ENCODE measurements at places on chromosomes 1 and 21.

DNA sequence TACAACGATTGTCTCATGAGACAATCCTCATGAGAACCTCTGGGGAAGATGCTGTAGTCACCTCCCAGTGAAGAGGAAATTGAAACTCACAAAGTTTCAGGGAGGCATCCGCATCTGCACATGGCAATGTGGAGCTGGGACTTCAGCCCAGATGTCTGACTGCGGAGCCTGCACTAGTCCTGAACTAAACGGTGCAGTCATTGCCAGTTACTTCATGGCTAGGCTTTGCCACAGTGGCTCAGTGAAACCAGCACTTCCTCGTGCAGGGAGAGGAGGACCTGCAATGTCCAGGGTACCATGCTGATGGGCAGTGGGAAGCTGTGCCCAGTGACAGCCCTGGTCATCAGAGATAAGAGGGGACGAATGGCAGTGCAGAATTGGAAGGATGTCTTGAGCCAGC lies 40.7 kb upstream of the ETS2 start:
- no peak for DNase-seq

DNA sequence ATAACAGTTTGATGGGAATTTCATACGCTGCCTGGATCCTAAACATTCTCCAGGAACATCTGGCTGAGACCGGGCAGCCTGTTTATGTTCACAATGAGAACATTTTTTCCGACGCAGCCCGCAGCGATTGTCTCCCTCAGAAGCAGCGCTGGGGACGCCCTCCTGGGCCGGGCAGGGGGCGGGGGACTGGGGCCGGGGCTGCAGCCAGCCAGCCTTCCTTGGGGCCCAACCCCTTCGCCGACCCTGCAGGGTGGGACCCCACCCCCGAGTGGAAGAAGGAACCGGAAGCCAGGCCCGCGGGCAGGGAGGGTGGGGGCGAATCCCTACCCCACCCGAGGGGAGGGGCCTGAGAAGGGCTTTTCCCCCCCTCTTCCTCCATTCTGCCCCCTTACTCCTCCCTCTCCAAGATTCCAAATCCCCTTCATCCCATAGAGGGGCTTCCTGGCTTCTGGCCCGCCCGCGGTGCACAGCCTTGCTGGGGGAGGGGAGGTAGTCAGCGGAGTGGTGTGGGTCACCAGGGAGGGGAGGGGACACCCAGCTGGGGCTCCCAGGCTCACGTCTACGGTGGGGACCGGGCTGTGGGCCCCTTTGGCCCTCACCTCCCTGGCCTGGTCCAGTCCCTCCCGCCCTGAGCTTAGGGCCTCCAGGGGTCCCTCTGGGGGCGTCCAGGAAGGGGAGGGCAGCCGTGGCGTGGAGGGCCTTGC lies 60.6 kb downstream of the WNT9A start:
- DNase-seq, result peak; percentile 82

- no peak for DNase-seq
Observed at GRCh38 chr1:225750875-225751824, 26.5 kb upstream of the SRP9 start.

DNA sequence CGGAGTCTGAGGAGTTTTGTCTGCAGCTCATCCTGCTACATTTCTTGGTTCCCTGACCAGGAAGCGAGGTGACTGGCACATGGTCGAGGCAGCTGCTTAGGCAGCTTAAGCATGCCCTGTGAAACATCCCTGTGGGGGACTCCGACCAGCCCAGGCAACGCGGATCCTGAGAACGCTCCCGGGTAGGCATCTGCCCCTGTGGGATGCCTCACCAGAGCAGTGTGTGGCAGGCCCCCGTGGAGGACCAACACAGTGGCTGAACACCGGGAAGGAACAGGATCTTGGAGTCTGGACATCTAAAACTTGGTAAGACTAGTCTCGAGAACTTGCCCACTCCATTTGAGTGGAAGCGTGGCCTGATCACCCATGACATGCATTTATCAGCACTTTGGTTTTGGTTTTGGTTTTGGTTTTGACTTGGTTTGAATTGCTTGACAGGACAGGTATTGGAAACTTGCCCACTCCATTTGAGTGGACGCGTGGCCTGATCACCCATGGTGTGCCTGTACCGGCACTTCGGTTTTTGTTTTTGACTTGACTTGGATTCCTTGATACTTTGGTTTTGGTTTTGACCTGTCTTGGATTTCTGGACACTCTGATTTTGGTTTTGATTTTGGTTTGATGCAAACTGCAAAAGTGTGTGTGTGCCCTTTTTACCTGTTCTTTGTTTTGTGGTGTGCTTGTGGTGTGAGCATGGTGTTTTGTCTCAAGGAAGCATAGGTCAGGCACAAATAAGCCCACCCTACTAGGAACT lies 12.2 kb upstream of the NEK2 start:
- no peak for DNase-seq

DNA sequence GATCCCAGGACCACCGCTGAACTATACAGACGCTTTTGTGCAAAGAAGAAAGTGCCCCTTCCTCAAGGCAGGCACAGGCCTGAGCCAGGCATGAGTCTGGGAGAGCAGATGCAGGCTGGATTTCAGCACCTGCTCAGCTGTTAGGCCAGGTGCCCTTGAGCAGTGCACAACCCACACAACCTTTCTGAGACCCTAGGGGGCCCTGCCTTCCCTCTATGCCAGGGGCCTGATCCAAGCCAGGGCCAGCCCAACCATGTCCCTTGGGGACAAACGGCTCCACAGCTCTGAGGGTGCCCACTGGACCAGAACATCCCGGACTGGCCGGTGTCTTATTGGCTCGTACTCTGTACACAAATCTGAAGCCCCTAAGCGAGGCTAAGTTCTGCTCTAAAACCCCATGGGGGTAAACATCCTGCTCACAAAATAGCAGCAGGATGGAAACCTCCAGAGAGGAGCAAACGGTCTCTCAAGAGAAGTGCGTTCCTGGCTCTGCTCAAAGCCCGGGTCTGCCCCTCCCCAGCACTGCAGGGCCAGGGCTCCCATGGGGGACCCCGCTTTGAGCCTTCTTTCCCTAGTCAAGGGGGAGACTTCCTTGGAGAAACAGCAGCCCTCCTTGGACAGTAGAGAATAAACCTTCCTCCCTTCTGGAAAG lies 275.1 kb downstream of the NPHP4 start:
- no peak for DNase-seq

GRCh38 chr1:160539990-160540858 lies 17.2 kb upstream of the SLAMF6 start:
- no peak for DNase-seq

GRCh38 chr1:200302921-200303290 lies 106.9 kb downstream of the ZNF281 start:
- no peak for DNase-seq

DNA sequence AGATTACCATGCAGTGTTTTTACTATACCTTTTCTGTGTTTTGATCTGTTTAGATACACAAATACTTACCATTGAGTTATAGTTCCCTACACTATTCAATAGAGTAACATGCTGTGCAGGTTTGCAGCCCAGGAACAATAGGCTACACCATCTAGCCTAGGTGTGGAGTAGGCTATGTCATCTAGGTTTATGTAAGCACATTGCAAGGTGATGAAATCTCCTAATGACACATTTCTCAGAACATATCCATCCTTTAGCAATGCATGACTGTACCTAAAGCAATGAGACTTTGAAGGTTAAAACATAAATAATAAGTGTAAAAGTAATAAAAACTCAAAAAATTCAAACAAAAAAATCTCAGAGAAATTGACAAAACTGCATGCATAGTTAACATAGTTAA lies 358.6 kb downstream of the USH2A start:
- DNase-seq, result no peak

DNA sequence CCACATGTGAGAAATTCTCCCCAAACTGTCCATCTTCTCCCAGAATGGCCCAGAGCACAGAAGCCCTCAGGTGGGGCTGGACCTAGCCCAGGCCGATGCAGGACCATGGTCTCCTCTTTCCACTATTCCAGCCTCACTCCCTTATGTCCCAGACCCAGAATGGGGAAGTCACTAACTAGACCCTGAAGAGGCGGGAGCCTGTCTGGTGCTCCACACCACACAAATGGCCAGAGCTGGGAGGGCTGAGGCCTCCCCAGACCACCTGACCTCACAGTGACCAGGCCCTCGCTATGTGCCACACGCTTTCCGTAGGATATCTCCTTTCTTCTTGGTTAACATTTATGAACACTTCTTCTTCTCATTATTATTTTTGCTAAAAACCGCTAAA lies 54.9 kb upstream of the EDN2 start:
- DNase-seq, result no peak

DNA sequence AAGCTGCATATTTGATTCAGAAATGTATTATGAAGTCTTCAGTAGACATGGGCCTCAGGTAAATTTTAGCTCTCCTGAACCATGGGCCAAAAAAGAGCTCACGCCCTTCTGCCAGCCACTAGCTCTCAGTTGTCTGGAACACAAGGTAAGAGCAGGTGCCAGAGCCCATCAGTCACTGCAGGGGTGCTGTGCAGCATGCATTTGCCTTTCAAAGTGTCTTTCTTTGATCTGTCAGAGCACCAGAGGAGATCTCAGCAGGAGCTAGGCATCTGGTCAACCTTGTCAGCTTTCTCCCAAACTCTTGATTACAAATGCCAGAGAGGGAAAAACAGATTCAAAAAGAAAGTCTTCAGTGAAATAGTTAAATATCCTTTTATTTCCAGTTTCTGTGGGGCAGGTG lies 332.3 kb downstream of the COL11A1 start:
- no peak for DNase-seq

GRCh38 chr21:14594967-14595366 lies 48.9 kb upstream of the SAMSN1 start:
- DNase-seq, result no peak

DNA sequence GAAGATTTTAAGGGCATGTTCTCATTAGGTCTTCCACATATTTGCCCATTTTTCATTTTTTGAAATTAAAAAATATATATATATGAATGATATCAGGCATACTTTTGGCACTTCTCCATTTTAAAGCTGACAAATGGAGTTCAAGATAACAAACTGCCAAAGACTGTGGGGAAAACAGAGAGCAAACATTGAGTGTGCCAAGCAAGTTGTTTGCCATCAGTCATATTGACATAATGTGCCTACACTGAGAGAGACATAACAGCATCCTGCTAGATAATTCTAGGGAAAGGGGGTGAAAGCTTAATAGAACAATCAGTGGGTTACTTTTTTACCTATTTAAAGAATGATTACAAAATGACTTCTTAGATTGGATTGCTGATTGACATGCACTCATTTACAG lies 529.4 kb upstream of the CXADR start:
- no peak for DNase-seq

- no peak for DNase-seq
Observed at GRCh38 chr1:3914331-3914851, 14.3 kb upstream of the C1orf174 start.

DNA sequence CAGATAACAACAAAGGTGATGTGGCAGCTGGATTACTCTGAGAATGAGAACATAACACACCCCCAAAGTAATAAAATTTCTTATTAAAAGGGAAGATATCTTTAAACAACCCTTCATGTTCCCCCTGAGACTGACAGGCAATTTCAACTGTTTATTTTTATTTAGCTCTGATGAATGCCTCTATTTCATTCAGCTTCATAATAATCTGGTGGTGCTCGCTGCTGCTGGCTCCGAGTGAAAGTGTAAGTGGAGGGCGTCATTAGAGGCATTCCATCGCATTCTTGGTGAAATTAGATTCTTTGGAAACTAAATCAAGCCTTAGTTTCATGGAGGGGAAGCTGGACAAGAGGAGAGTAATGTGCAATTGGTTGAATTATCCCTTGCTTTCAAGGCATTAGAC lies 128.9 kb downstream of the GRIK1 start:
- no peak for DNase-seq

DNA sequence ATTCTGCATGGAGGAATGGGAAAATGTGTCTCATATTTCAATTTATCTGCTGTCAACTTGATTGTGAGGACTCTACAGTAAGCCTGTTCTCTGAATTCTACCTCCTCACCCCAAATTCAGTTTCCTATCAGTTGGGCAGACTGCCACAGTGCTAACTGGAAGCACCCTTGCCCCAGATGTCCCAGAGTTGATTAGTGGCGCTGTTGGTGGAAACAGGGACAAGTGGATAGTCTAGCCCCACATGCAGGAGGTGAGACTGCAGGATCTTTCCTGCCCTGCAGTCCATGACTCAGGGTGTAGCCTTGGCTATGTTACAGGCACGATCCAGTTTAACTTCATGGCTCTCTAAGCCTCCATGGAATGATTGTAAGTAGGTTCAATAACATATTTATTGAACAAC lies 22.1 kb downstream of the ADAM30 start:
- no peak for DNase-seq

DNA sequence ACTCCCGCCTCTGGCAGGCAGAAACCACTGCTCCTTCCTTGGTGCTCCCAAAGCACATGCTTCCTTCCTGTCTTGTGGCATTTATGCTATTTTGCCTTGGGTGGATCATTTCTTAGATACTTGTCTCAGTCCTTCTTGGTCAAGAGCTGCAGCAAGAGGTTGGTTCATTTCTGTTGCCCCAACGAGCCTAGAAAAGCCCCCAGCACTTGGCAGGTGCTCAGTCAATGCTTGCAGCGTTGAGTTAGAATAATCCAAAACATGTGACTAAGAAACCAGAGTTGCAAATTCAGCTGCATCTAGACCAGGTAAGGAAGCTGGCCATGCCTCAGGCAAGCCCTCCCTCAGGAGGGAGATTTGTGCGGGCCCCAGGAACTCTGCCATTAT lies 42.4 kb upstream of the TENT5C start:
- DNase-seq, result no peak

GRCh38 chr1:7407980-7408770 lies 362.9 kb upstream of the VAMP3 start:
- peak; percentile 58 for DNase-seq

DNA sequence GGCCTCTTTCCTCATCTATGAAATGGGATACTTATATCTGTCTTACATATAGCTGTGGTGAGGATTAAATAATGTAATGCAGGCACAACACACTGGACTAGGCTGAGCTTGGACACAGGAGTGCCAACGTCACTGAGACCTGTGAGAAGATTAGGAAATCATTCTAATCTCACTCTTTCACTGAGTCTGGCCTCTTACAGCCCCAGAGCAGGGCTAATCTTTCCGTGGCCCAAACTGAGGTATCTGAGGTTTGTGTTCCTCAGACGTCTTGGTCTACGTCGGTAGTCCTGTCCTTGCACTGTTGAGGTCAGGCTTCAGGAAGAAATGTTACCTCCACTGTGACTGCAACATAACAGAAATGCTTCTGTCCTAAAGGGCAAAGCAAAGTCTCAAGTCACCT lies 22.6 kb upstream of the A3GALT2 start:
- DNase-seq, result no peak

- no peak for DNase-seq
Observed at GRCh38 chr1:18407166-18408045, 73.3 kb upstream of the KLHDC7A start.

DNA sequence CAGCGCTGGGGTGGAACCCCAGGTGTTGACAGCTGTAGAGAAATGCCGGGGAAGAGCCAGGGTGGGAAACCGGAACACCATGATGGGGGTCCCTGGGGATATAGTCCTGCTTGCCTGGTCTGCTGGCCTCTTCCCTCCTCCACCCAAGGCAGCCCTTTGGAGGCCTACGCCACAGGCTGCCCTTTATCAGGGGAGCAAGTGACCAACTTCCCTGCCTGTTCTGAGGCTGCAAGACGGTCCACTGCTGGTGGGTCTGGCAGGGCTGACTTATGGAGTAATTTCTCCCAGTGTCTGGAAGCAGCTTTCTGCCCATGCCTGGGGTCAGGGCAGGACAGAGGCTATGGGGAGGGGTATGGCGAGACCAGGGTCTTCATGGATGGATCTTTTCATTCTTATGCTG lies 50.8 kb upstream of the EDN2 start:
- DNase-seq, result no peak

GRCh38 chr1:1867164-1867563 lies 23.7 kb downstream of the GNB1 start:
- DNase-seq, result no peak
